ENCODE measurements at places on chromosomes 2 and 18. TPM values are rescaled to one million over a fixed set of nuclear protein-coding genes. Genes with fewer than 3 reads are reported as not detected.

Gene ELAC1
- 6.7 TPM for total RNA-seq

DNA sequence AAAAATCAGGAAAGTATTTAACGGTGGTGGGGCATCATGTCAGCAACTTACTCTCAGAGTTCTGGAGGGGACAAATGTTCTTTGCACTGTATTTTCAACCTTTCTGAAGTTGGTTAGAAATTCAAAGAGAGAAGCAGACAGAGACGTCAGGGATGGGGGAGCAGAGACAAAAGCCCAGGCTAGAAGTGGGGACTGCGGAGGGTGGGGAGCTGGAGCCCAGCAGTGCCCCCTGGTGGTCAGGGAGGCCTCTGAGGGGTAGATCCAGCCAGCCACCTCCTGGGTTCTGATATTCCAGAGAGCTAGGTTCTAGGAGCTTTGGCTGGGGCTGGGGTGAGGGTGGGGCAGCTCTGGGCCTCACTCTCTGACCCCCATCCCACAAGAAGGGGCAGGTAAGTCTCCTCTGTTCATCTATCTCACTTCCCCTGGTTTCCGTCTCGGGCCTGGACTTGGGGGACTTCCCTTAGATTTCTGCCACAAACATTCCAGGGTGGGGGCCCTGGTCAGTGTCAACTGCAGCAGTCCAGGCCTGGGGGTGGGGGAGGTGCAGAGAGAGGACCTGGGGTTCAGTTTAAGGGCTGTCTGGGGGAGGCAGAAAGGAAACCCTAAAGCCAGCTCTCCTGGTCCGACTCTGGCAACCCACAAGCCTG lies 8.9 kb downstream of the TNS1 start:
- peak; percentile 20 for DNase-seq
- no peak overlapping the region for H3K27ac ChIP-seq

DNA sequence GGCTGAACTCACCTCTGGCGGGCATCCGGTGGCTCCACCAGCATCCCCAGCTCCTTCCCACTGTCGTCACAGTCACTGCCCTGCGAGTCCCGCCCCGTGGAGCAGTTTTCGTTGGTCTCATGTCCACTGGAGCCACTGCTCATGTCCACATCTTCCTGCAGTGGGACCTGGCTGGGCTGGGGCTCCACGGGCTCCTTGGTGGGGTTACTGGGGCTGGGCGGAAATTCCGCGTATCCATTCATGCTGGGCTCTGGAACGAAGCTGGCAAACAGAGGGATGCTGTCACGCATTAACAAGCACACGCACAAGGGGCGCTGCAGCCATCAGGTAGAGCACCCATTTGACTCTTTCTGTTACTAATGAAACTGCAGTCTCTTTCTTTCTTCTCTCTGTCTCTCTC lies 10.7 kb downstream of the PER2 start:
- no peak overlapping the region for H3K4me3 ChIP-seq
- no peak for DNase-seq
- peaks cover 2% of the 10 kb centered on the region for H3K4me1 ChIP-seq
- no peaks in the 10 kb centered on the region for H3K27me3 ChIP-seq

DNA sequence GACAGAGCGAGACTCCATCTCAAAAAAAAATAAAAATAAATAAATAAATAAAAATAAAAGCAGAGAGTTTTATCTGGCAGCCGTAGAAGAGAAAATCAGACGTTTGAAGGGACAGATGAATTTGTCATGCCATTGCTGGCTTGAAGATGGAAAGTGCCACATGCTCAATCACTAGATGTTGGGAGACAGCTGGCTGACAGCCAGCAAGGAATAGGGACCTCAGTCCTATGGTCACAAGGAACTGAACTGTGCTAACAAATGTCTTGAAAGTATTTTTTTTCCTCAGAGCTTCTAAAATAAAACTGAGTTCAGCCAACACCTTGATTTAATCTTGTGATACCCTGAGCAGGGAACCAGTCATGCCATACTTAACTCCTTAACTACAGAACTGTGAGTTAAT lies 65.4 kb downstream of the DTNA start:
- H3K27ac ChIP-seq = no peak overlapping the region
- no peaks in the 10 kb centered on the region for H3K36me3 ChIP-seq
- no peak for DNase-seq
- H3K4me1 ChIP-seq = no peaks in the 10 kb centered on the region

GRCh38 chr2:80548469-80548868 lies 243.9 kb upstream of the LRRTM1 start:
- DNase-seq = no peak
- no peak overlapping the region for H3K4me3 ChIP-seq
- H3K27me3 ChIP-seq = no peaks in the 10 kb centered on the region
- H3K4me1 ChIP-seq = no peaks in the 10 kb centered on the region
- no peak overlapping the region for H3K27ac ChIP-seq

DNA sequence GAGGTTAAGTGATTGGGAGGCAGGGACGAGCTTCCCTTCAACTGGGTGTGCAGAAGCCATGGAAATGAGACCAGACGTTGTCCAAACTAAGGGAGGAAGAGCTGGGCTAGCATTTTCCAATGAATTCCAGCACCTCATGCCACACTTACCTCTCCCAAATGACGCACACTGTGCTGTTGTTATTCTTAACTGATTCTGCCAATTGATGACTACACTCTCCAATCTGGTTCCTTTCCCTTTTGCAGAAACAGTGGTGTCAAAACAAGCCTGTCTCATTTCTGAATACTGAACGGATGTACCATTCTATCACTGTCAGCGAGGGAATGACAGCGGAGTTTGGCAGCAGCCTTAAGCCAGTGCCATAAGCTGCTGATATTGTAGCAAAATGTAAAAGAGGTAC lies 380.5 kb upstream of the HNRNPA3 start:
- H3K27me3 ChIP-seq = peaks cover 28% of the 10 kb centered on the region
- peaks cover 6% of the 10 kb centered on the region for H3K4me1 ChIP-seq
- no peaks in the 10 kb centered on the region for H3K36me3 ChIP-seq
- no peak overlapping the region for H3K4me3 ChIP-seq
- no peak for DNase-seq

DNA sequence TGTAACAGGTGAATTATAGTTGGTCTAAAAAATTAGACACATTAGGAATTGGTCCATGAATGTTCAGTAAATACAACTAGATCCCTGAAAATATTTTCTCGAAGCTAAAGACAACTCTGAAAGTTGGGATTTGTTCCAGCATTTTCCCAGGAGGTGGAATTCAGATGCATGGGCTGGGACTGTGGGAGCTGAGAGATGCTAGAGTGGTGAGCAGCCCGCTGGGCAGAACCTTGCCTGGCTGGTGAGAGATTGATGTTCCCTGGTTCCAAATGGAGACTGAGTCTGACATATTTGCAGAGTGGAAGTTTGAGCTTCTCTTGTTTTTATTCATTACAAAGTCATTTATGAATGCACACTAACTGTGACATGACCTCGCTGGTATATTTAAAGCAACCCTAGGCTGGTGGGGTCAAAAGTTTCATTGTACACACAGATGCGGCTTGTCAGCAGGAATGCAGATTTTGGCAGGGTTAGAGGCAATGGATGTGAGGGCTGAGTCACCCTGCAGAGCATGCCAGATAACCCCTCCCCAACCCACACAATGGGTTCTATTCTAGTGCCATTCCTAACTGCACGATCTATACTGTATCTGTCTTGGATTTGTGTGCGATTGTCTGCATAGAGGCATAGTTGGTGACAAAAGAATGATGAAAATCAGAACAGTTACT lies 23.5 kb upstream of the TMEM178A start:
- H3K4me3 ChIP-seq = no peak overlapping the region
- H3K36me3 ChIP-seq = no peaks in the 10 kb centered on the region
- H3K27me3 ChIP-seq = no peaks in the 10 kb centered on the region
- DNase-seq = no peak

GRCh38 chr18:64380117-64380516 lies 231.2 kb upstream of the LINC00305 start:
- H3K36me3 ChIP-seq = no peaks in the 10 kb centered on the region
- H3K4me1 ChIP-seq = no peaks in the 10 kb centered on the region
- no peak overlapping the region for H3K27ac ChIP-seq

Gene MSTN
- not detected for total RNA-seq

GRCh38 chr18:12049978-12050811 lies 43.4 kb upstream of the ANKRD62 start:
- H3K27me3 ChIP-seq = peaks cover 23% of the 10 kb centered on the region
- no peak overlapping the region for H3K4me3 ChIP-seq
- no peak overlapping the region for H3K27ac ChIP-seq
- H3K36me3 ChIP-seq = no peaks in the 10 kb centered on the region

DNA sequence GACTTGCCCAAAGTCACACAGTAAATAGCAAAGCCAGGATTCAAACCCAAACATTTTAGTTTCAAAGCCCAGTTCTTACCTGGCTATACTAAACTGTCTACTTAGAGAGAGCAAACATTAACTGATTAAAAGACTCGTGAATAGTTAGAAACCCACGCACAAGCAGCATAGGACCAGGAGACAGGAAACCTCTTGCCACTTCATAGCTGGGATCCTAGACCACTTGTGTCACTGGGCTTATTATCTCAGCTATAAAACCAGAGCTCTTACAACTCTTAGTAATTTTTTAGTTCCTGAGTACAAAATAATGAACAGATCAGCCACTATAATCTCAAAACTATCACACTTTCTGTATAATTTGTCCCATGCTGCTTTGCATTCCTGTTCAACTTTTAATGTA lies 2.4 kb upstream of the AAK1 start:
- peak overlapping the region; percentile 95 for H3K4me3 ChIP-seq
- H3K27ac ChIP-seq = peak overlapping the region; percentile 98
- peaks cover 18% of the 10 kb centered on the region for H3K36me3 ChIP-seq
- no peak for DNase-seq
- H3K27me3 ChIP-seq = no peaks in the 10 kb centered on the region
- H3K4me1 ChIP-seq = peaks cover 53% of the 10 kb centered on the region

Gene CPO
- not detected for total RNA-seq

Gene UGT1A4
- not detected for total RNA-seq

Gene FHOD3
- total RNA-seq = not detected

Gene DSC2
- not detected for total RNA-seq

DNA sequence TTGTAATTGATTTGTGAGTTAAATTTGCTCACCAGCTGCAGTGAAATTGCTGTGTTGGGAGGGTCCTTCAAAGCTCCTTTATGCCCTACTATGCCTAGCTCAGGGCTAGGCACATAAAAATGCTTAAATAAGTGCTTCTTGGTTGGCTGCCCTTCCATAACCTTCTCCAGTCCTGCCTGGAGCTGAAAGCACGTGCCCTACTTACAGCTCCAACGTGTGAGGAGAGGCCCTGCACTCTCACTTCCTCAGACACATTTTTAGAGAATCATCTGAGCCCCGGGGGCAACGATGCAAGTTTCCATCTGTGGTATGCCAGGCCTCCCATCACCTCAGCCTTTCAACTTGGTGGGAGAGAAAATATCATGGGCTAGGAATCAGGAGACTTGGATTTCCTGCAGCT lies 202.7 kb downstream of the BCL11A start:
- no peak overlapping the region for H3K27ac ChIP-seq
- H3K36me3 ChIP-seq = no peaks in the 10 kb centered on the region
- peaks cover 2% of the 10 kb centered on the region for H3K4me1 ChIP-seq
- no peak overlapping the region for H3K4me3 ChIP-seq
- peaks cover 9% of the 10 kb centered on the region for H3K27me3 ChIP-seq

Gene RBM44
- total RNA-seq = 1.0 TPM

- no peak overlapping the region for H3K4me3 ChIP-seq
- no peaks in the 10 kb centered on the region for H3K36me3 ChIP-seq
- no peak overlapping the region for H3K27ac ChIP-seq
- no peaks in the 10 kb centered on the region for H3K4me1 ChIP-seq
Observed at GRCh38 chr2:193695367-193695766, 1500.6 kb upstream of the TMEFF2 start.

DNA sequence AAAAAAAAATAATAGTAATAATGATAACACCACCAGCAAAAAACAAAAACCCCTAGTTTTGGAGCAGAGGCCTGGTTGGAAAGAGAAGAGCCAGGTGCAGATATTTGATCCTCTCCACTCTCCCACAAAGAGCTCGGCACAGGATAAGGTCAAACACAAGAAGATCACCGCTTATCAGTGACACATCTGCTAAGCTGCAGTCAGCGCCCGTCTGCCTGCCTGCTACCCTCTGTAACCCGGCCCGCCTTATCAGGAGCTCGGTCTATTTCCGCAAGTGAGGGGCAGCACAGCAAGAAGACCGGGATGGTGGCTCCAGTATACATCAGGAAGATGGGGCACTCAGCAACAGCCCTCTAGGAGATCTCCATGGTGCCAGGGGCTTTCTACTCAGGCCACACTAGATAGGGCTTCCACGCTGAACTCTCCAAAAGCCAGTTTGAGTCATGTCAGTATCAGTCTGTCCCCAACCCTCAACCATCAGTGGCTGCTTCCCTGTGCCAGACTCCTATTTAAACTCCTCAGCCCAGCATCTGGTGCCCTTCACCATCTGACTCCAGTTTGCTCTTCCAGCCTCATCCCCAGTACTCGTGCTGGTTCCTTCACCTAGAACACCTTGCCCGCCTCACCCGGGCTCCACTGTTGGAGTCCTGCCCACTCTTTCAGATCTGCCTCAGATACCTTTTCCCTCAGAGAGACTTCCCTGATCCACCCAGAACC lies 67.3 kb upstream of the PPP1CB start:
- H3K4me3 ChIP-seq = no peak overlapping the region
- H3K27me3 ChIP-seq = no peaks in the 10 kb centered on the region
- peaks cover 56% of the 10 kb centered on the region for H3K4me1 ChIP-seq
- DNase-seq = no peak
- H3K36me3 ChIP-seq = peaks cover 3% of the 10 kb centered on the region
- H3K27ac ChIP-seq = no peak overlapping the region

Gene FSIP2
- 0.21 TPM for total RNA-seq

DNA sequence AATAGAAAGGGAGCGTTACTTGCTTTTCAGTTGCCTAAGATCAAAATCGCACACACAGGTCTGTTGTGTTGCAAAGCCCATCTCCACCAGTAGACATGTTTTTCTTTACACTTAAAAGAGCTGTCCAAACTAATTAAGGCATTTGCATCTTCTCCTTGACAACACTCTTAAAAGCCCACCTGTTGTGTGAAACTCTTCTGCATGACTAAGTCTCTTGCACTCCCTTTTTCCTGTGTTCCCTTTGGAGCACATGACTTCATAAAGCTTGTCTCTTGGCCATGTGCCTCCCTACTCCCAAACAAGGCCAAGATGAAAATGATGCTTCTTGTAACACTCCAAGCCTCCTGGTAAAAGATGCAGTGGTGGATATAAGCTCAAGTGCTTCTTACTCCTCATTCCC lies 26.1 kb downstream of the PID1 start:
- no peak overlapping the region for H3K4me3 ChIP-seq
- no peaks in the 10 kb centered on the region for H3K36me3 ChIP-seq
- no peak overlapping the region for H3K27ac ChIP-seq
- DNase-seq = no peak

DNA sequence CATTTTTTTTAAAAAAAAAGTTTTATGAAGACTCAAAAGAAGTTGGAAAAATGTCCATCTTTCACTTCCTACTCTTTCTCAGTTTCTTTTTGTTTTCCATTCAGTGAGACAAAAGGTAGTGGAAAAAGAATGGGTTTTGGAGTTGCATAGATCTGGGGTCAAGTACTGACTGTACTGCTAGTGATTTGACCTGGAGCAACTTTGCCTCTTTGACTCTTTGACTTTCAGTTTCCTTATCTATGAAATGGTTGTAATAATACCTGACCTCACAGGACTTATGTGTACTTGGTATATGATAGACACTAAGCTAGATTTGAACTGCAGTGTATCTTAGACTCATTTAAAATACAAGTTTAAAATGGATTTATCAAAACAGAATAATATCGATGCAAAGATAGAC lies 3.5 kb upstream of the KCNE4 start:
- no peak overlapping the region for H3K4me3 ChIP-seq
- H3K4me1 ChIP-seq = no peaks in the 10 kb centered on the region
